Activated CD4-positive, CD25-positive, alpha-beta regulatory T cell treated with anti-CD3 and anti-CD28 coated beads, Interleukin-2, amount 50 U/mL, for 16 hours (primary cell): ENCODE measurements at places on chromosomes 3 and 15.

DNA sequence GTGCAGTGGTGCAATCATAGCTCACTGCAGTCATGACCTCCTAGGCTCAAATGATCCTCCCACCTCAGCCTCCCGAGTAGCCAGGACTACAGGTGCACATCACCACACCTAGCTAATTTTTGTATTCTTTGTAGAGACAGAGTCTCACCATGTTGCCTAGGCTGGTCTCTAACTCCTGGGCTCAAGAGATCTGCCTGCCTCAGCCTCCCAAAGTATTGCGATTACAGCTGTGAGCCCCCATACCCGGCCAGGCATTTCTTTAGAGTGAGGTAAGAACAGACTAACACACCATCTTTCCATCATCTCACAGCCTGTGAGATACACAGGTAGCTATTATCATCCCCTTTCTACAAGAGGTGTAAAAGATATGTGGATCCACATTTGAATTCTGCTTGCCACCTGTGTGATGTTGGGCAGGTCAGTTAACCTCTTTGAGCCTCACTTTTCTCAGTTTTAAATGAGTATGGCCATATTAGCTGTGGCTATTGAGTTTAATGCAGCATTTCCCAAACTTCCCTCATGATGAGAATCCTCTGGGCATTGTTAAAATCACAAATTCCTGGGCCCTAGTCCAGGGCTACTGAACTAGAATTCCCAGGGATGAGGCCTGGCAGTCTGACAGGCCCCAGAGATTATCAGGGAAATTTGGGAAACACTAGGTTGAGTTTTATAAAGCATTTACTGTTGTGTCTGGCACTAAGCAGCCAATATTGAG lies 46.0 kb downstream of the ANP32A start:
- no peak for DNase-seq

GRCh38 chr3:2883283-2883682 lies 226.9 kb downstream of the IL5RA start:
- no peak for DNase-seq

DNA sequence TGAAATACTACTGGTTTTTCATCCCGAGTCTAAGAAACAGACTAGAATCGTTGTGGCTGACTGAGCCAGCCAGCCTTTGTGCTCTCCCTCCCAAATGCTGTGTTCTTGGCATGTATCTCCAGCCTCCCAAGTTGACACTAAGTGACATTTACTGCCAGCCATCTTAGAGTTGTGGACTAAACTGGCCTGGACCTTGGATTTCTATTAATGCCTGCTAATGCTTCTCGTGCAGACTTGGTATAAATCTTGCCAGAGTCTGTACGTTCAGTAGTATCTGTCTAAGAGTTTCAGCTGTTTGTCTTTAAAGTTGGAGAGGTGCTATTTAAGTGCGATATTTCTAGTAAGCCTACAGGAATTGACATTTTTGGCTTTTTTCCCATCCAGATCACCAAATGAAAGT lies 166.6 kb upstream of the BHLHE40 start:
- DNase-seq: no peak

DNA sequence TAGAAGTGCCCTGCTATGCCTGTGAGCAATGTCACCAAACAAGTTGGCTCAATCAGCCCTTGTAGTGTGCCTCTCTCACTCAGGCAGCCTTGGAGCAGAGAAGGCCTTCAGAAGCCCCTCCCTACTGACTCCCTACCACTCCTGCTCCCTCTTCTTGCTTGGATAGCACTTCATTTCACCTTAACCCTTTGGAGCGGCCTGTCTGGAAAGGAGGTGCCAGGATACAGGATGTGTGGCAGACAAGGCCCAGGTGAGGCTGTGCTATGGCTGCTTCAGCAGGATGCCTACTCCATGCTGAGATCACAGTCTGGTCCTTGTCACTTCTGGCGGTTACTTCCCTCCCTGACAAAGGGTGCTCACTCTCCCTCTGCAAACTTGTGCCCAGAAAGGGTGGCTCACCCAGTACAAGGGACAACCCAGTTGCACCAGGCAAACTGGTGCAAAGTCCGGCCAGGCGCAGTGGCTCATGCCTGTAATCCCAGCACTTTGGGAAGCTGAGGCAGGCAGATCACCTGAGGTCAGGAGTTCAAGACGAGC lies 1.1 kb downstream of the MON1A start:
- DNase-seq: no peak
